ENCODE measurements at places on chromosomes 1 and 21. TPM values are rescaled to one million over a fixed set of nuclear protein-coding genes. Genes with fewer than 3 reads are reported as not detected.

- H3K27me3 ChIP-seq = no peaks in the 10 kb centered on the region
- peak overlapping the region; percentile 99 for H3K27ac ChIP-seq
- peaks cover 7% of the 10 kb centered on the region for H3K36me3 ChIP-seq
Measured at GRCh38 chr1:85579622-85580021, 939 bp upstream of the CCN1 start.

GRCh38 chr1:86846164-86846647 is 67.7 kb downstream of the SELENOF start:
- H3K27ac ChIP-seq = no peak overlapping the region
- H3K4me1 ChIP-seq = peaks cover 3% of the 10 kb centered on the region
- no peaks in the 10 kb centered on the region for H3K27me3 ChIP-seq
- DNase-seq = peak; percentile 97
- no peak overlapping the region for H3K4me3 ChIP-seq
- no peaks in the 10 kb centered on the region for H3K36me3 ChIP-seq

GRCh38 chr21:44317871-44318270 is 18.0 kb downstream of the PFKL start:
- no peak overlapping the region for H3K27ac ChIP-seq
- peaks cover 17% of the 10 kb centered on the region for H3K36me3 ChIP-seq
- H3K4me3 ChIP-seq = no peak overlapping the region
- H3K27me3 ChIP-seq = no peaks in the 10 kb centered on the region
- no peak for DNase-seq
- H3K4me1 ChIP-seq = no peaks in the 10 kb centered on the region

DNA sequence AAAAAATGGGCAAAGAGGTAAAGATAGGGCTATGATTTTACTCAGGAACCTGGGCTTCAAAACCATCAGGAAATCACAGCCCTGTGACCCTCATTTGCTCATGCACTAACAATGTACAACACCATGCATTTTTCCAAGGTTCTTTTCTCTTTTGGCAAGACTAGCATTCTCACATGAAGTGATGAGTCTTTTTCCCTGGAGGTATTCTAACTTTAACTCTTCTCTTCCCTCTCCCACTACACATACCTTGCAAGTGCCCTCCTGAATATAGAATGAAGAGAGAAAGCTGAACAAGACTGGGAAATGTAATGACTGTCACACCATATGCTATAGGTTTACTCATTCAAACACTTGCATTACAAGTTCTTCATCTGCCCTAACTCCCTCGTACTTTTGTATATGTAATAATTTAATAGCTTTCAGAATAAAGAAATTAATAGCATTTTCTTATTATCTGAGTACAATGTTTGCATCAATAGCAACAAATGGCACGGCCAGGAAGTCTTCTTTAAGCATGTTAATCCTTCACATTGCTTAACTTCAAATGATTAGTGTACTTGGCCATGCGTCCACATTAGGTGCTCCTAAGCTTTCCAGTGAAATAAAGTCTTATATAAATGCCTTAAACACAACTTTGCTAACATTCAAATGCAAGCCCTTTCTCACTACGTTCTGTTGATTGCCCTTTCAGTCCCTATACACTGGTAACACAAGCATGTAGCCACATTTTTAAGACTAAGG is 1.8 kb downstream of the NIBAN1 start:
- no peaks in the 10 kb centered on the region for H3K36me3 ChIP-seq
- peaks cover 10% of the 10 kb centered on the region for H3K4me1 ChIP-seq
- H3K27me3 ChIP-seq = no peaks in the 10 kb centered on the region
- peak overlapping the region; percentile 56 for H3K27ac ChIP-seq

DNA sequence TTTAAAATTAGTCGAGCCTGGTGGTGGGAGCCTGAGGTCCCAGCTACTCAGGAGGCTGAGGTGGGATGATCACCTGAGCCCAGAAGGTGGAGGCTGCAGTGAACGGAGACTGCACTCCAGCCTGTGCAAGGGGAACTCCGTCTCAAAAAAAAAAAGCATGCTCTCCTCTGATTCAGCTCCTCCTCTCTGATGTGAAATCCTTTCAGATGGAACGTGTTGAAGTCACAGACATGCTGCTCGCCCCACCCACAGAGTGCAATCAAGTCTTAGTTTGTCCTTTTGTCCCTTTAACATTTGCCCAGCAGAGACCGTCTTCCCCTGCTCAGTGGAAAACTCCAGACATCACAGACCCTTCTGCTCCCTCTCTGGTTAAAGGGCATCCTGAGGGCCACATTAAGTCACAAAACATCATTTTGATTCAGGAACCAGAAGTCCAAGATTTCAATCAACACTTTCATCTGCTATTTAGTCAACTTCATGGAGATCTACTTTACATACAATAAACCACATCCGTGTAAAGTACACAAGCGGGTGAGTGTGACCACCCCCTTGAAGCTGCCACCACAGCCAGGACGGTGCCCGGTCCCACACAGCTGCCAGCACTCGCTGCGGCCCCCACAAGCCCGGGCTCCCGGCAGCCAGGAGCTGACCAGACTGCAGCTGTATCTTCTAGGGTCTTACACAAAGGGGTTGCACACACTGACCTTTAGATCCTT is 18.9 kb upstream of the RNF223 start:
- DNase-seq = no peak
- no peak overlapping the region for H3K4me3 ChIP-seq
- no peaks in the 10 kb centered on the region for H3K4me1 ChIP-seq
- H3K27ac ChIP-seq = no peak overlapping the region

DNA sequence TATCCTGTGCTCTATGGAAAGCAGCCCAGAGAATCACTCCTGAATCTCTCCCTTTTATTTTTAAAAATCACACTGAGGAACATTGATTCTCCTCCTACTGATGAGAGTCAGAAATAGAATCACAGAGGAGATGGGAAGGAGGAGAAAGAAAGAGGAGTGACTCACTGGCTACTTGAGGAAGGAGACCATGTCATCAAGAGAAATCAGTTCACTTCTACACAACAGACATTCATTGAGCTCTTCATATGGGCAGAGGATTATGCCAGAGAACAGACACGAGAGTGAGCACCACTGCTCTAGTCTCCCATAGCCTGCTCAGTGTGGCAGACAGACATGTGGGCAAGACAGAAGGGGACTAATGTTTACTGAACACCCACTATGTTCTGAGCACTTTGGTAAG is 44.2 kb downstream of the RAB3B start:
- no peaks in the 10 kb centered on the region for H3K27me3 ChIP-seq
- DNase-seq = peak; percentile 61
- H3K36me3 ChIP-seq = no peaks in the 10 kb centered on the region
- H3K4me3 ChIP-seq = no peak overlapping the region
- H3K4me1 ChIP-seq = peaks cover 9% of the 10 kb centered on the region

DNA sequence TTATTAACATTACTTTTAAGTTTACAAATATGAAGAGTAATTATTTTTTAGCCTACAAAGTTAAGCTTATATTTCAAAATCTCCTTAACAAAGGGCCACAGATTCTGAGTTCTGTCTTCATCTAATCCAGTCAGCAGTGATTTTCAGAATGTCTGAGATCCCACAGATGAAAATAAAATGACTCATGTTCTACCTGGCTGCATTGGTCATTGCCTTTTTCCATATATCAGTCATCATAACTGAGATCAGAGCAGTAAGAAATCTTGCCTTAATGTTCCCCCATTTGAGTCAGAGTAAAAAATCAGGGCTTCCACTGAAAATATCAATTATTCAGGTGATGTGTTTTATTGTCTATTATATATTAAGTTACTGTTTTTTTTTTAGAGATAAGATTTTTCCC is 416.1 kb downstream of the MRPL39 start:
- H3K4me1 ChIP-seq = no peaks in the 10 kb centered on the region
- no peaks in the 10 kb centered on the region for H3K27me3 ChIP-seq
- H3K27ac ChIP-seq = no peak overlapping the region
- DNase-seq = peak; percentile 16

- no peak overlapping the region for H3K27ac ChIP-seq
- no peaks in the 10 kb centered on the region for H3K4me1 ChIP-seq
Measured at GRCh38 chr1:228101614-228101993, 1.5 kb downstream of the C1orf35 start.

GRCh38 chr1:12087797-12088314 is 24.8 kb downstream of the TNFRSF8 start:
- H3K4me3 ChIP-seq = no peak overlapping the region
- no peak overlapping the region for H3K27ac ChIP-seq
- no peak for DNase-seq

- no peaks in the 10 kb centered on the region for H3K36me3 ChIP-seq
- H3K27me3 ChIP-seq = no peaks in the 10 kb centered on the region
- no peak for DNase-seq
- H3K4me1 ChIP-seq = peaks cover 18% of the 10 kb centered on the region
- no peak overlapping the region for H3K27ac ChIP-seq
Measured at GRCh38 chr1:162910161-162910560, 49.2 kb upstream of the CCDC190 start.

Gene GCSAML
- total RNA-seq = not detected

Gene USH2A
- under 0.01 TPM for total RNA-seq

Gene CDC7
- total RNA-seq = 3.1 TPM

Gene KCND3
- 2.3 TPM for total RNA-seq

Gene CD1E
- total RNA-seq = not detected

Gene ZNF697
- total RNA-seq = 22.3 TPM

Measured in fibroblast of lung (primary cell).